ENCODE measurements at places on chromosomes 6 and 20. TPM values are rescaled to one million over a fixed set of nuclear protein-coding genes. Genes with fewer than 3 reads are reported as not detected.

ENTPD6 gene
- polyA plus RNA-seq, result 80.7 TPM

- DNase-seq, result no peak
Measured at GRCh38 chr6:111861431-111861885, 11.8 kb downstream of the FYN start.

GRCh38 chr6:124795643-124796463 lies 166.4 kb upstream of the RNF217 start:
- peak; percentile 72 for DNase-seq

DNA sequence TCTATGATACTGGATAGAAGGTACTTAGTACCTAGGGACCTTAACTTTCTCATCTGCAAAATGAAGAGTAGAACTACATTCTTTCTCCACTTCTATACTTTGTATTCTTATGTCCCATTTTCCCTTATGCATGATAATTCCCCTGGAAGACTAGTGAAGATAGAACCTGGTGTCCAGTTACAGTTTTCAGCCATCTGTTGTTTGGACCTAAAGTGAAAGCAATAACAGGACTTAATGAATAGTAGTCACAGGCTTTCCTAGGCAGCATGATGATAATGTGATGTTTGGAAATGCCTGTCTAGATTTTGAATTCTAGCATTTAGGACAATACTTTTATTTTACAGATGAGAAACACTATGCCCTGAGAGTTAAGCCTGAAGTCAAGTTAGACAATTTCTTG lies 153.8 kb downstream of the RIMS1 start:
- no peak for DNase-seq

DNA sequence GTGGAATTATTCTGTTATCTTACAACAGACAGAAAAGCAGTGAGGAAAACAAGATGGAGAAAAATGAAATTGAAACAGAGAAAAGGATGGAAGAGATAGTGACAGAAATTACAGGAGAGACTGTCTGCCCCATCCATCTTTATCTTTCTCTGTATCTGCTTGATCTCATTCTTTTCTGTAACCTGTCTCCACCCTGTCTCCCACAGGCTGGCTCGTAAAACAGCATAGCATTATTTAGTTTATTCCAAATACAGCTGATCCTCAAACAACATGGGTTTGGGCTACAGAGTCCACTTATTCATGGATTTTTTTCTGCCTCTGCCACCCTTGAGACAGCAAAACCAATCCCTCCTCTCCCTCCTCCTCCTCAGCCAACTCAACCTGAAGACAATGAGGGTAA lies 482.3 kb upstream of the JARID2 start:
- no peak for DNase-seq

DNA sequence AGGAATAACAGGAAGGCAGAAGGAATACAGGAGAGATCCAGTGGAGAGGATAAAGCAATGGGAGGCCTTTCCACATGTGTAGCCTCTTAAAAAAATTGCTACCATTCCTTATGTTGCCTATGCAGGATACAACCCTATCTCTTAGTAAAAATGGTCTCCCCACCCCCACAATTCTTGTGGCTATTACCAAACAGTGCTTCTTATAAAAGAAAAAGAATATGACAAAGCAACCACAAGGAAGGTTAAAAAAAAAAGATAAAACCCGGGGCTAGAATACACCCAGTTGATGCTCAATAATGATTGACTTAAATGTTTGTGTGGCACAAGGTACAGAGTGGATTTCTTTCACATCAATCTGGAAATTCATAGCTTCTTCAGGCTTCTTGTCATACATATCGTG lies 250.9 kb downstream of the HIVEP2 start:
- no peak for DNase-seq

Data from testis (tissue), 5 donors.